ENCODE measurements at places on chromosomes 7 and 10.

DNA sequence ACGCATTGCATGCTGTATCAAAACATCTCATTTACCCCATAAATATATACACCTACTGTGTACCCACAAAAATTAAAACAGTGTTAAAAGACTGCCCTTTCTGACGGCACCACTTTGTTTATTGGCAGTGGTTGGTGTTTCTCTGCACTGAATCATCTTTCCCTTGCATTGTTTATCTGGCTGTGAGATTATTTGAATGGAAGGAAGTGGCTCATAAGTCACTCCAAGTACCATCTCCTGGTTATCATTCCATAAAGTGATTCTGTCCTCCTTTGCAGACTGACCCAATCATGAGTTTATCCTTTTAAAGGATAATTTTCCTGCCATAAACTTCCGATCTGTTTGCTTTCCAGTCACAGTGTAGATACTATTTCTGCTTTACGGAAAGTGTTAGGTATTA lies 183.8 kb downstream of the CAMK1D start:
- no peak overlapping the region for H3K27ac ChIP-seq
- DNase-seq = no peak
- no peak overlapping the region for H3K4me3 ChIP-seq
- no peaks in the 10 kb centered on the region for H3K27me3 ChIP-seq

DNA sequence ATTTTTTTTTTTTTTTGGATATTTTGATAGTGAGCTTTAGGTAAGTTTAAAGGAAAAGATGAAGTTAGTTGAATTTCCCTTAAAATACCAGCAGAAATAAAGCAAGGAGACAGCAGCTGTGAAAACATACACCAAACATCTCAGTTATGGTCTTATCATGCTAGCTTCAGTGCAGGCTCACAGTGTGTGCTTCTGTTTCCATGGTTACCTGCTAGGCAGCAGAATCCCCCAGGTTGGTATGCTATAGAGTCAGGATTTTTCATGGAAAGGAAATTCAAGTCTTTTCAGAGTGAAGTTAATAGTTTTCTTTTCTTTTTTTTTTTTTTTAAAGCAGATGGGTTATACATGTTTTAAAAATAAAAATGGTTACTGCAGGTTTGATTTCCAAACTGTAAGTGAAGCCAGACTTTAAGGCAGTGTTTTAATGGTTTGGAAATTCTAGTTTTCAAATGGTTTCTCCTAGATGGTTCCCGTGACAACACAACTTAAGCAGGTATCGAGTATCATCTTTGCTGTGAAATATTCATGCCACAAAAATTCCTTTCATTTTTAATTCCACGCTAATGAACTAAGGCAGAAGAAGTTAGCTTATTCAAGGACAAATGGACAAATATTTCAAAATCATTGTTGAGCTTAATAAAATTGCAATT lies 230.9 kb downstream of the BICC1 start:
- DNase-seq = no peak
- H3K4me1 ChIP-seq = no peaks in the 10 kb centered on the region
- H3K27me3 ChIP-seq = no peaks in the 10 kb centered on the region

DNA sequence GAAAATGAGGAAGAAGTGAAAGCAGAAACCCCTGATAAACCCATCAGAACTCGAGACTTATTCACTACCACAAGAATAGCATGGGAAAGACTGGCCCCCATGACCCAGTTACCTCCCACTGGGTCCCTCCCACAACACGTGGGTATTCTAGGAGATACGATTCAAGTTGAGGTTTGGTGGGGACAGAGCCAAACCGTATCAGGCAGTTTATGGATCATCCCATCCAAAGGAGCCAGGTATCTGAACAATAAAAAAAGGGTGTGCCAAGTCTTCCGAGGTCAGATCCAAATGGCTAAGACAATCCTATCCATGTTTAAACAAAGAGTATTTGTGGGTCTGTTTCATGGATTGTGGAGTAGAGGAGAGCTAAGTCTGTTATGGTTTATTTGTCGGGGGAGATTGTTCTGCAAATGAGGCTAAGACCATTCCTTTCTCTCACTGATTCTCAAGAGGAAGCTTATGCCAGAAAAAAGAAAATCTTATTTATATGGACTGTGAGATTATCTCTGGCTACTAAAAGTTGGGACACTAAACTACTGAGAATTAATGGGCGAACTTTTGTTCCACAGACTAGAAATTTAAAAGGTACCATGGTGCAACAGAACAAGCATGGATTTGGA lies 203.7 kb downstream of the IPMK start:
- H3K36me3 ChIP-seq = no peaks in the 10 kb centered on the region
- no peak for DNase-seq
- H3K27me3 ChIP-seq = no peaks in the 10 kb centered on the region
- no peak overlapping the region for H3K4me3 ChIP-seq
- H3K27ac ChIP-seq = no peak overlapping the region

DNA sequence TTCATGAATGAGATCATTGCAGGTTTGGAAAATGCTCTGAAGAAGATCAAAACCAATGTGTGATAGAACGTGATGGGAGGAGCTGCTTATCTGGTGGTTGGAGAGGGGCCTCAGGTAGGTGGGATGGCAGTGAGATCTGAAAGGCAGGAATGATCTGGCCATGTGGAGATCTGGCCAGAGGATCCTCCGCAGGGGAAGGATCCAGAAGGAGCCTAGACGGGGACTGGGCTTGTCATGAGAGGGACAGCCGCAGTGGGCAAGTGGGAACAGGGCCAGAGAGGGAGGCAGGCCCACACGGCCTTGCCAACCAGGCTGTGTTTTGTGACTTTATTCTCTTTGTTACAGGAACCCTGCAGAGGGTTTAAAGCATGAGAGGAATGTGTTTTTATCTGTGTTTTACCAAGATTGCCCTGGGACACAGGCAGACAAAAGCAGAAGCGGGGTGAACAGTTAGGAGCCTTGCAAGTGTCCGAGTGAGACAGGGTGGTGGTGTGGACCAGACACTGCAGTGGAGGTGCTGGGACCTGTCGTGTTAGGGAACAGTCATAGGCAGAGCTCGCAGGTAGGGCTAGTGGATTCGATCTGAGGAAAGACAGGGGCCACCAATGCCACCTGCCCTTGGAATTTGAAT lies 66.6 kb downstream of the TLL2 start:
- no peaks in the 10 kb centered on the region for H3K27me3 ChIP-seq
- no peak overlapping the region for H3K4me3 ChIP-seq
- no peak overlapping the region for H3K27ac ChIP-seq
- H3K4me1 ChIP-seq = no peaks in the 10 kb centered on the region

GRCh38 chr7:12796397-12797127 lies 109.1 kb downstream of the ARL4A start:
- H3K4me1 ChIP-seq = no peaks in the 10 kb centered on the region
- no peak overlapping the region for H3K4me3 ChIP-seq
- no peak for DNase-seq
- H3K27ac ChIP-seq = no peak overlapping the region
- no peaks in the 10 kb centered on the region for H3K27me3 ChIP-seq

- no peaks in the 10 kb centered on the region for H3K4me1 ChIP-seq
- no peak overlapping the region for H3K4me3 ChIP-seq
- H3K36me3 ChIP-seq = no peaks in the 10 kb centered on the region
- no peak overlapping the region for H3K27ac ChIP-seq
- H3K27me3 ChIP-seq = no peaks in the 10 kb centered on the region
- DNase-seq = no peak
These were observed 393.2 kb upstream of the PODXL start for GRCh38 chr7:131949659-131950058.

DNA sequence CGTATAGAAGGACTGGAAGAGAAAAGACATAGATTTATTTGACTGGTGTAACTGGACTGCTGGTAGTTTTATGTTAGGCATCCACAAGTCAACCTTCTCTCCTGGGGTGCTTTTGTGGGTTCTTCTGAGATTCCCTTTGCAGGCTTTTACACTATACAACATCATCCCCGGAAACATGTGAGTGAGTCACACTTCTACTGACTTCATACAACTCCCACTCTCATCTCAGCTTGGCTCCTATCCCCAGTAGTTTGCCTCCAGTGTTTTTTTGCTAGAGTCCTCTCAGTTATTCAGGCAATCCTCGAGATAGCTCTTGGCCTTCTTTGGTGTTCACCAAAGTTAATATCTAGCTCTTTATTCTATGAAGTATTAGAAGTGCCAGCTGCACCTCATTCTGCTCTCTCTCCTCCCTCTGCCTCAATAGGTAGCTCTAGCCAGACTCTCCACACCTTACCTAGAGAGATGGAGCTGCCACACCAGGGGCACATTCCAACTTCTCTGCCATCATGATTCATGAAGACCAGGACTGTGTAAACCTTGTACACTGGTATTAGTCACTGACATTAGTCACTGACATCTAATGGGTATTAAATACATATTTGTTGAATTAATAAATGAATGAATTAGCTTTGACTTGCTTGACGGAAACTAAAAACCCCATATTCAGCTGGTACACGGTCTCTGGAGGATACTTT lies 281.9 kb downstream of the PPP1R3A start:
- no peaks in the 10 kb centered on the region for H3K36me3 ChIP-seq
- no peak overlapping the region for H3K27ac ChIP-seq
- no peak overlapping the region for H3K4me3 ChIP-seq
- H3K4me1 ChIP-seq = no peaks in the 10 kb centered on the region

DNA sequence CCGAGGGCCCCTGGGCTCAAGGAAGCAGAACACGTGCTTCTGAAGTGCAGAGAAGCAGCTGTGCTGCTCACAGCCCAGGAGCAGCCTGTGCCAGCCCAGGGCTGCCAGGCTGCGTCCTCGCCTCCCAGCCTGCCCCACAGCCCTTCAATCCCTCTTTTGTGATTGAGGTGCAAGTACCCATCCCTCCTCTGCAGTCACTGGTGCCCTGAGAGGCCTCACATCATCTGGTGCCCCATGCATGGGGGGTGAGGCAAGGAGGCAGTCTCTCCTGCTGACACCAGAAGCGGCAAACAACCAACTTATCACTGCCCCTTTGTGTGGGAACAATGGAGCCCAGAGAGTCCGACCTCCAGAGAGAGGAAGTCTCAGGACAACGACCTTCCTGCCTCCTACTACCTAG lies 49.8 kb upstream of the FGFR2 start:
- H3K27ac ChIP-seq = no peak overlapping the region
- H3K27me3 ChIP-seq = no peaks in the 10 kb centered on the region
- no peak for DNase-seq
- no peaks in the 10 kb centered on the region for H3K36me3 ChIP-seq

DNA sequence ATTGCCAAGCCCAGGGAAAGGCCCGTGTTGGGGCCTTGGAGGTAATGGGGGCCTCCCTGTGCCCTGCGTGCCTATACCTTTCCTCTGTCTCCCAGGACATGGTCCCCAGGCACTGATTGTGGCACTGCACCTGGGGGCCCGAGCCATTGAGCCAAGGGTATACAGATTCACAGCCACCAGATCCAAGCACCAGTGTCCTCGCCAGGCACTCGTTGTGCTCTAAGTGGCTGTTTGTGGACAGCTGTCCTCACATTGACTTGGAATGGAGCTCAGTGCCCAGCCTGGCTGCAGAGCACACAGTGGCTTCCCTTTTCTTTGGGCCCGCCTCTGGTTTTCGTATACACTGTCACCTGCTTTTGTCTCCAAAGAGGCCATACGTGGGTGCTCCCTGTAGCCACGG lies 72.0 kb upstream of the BTBD16 start:
- no peaks in the 10 kb centered on the region for H3K4me1 ChIP-seq
- no peaks in the 10 kb centered on the region for H3K27me3 ChIP-seq
- no peak overlapping the region for H3K27ac ChIP-seq
- no peak overlapping the region for H3K4me3 ChIP-seq
- DNase-seq = no peak

DNA sequence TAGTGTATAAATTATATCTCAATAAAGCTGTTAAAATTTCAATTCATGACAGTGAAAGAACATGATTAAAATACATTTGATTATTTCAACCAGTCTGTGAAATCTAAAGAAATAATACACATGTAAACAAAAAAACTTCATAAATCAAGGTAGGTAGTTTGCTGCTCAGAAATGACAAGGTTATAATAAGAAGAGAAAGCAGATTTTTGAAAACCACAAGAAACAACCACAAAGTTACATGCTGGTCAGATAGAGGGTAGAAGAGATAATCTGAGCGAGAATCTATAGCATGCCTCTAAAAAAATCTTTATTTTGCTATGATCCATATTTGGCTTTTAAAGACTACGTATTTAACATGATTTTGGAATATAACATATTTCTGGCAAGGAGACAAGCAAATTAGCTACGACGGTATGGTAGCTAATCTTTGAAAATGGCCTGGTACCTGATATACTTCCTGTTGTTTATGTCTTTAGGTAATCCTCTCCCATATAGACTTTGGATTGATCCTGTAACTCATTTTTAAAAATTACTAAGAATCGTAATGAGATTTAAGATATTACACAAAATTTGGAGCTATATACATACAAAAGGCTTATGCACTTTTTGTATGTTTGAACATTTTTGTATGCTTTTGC lies 23.5 kb upstream of the VCL start:
- H3K27me3 ChIP-seq = no peaks in the 10 kb centered on the region
- no peak overlapping the region for H3K4me3 ChIP-seq
- peak; percentile 19 for DNase-seq
- peaks cover 16% of the 10 kb centered on the region for H3K4me1 ChIP-seq
- H3K36me3 ChIP-seq = no peaks in the 10 kb centered on the region

DNA sequence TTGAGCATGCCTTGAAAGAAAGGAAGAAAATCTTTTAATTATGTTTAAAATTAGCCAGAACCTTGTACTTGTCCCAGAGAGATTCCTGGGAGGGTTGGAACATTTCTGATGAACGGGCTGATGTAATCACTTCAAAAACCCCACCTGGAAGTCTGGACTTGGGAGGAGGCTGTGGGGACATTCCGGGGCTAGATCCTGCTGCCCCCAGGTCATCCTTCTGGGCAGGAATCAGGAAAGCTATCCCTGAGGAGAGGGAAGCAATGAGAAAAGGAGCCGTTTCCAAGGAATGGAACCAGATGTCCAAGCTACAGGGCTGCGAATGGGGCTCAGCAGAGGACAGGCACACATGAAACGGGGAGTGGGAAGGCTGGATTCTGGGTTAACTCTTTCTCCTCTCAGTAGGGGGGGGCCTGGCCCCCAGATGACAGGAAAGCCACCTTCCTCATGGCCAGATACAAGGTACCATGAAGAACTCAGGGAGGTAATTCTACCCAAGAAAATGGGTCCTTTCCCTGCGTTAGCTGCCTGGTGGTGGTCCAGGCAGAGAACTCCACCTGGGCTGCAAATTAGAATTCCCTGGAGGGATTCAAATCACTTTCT lies 280.1 kb downstream of the TCF7L2 start:
- H3K27ac ChIP-seq = no peak overlapping the region
- H3K36me3 ChIP-seq = no peaks in the 10 kb centered on the region
- DNase-seq = no peak
- no peaks in the 10 kb centered on the region for H3K4me1 ChIP-seq
- H3K4me3 ChIP-seq = no peak overlapping the region

GRCh38 chr10:60704471-60704870 lies 73.8 kb upstream of the CDK1 start:
- no peak overlapping the region for H3K4me3 ChIP-seq
- H3K27me3 ChIP-seq = no peaks in the 10 kb centered on the region
- H3K4me1 ChIP-seq = peaks cover 22% of the 10 kb centered on the region
- H3K27ac ChIP-seq = no peak overlapping the region
- DNase-seq = no peak

GRCh38 chr7:42024537-42024936 lies 212.5 kb downstream of the GLI3 start:
- no peaks in the 10 kb centered on the region for H3K36me3 ChIP-seq
- DNase-seq = no peak
- H3K27ac ChIP-seq = no peak overlapping the region

- H3K4me1 ChIP-seq = peaks cover 29% of the 10 kb centered on the region
- H3K27ac ChIP-seq = no peak overlapping the region
- DNase-seq = no peak
- no peak overlapping the region for H3K4me3 ChIP-seq
These were observed 160.3 kb upstream of the KLF14 start for GRCh38 chr7:130894146-130894908.

- H3K4me3 ChIP-seq = no peak overlapping the region
- H3K27ac ChIP-seq = no peak overlapping the region
- no peaks in the 10 kb centered on the region for H3K27me3 ChIP-seq
- no peaks in the 10 kb centered on the region for H3K36me3 ChIP-seq
These were observed 23.2 kb upstream of the CALN1 start for GRCh38 chr7:72435366-72435765.

All from naive thymus-derived CD4-positive, alpha-beta T cell (primary cell).